ENCODE measurements at places on chromosomes 3 and 15.

DNA sequence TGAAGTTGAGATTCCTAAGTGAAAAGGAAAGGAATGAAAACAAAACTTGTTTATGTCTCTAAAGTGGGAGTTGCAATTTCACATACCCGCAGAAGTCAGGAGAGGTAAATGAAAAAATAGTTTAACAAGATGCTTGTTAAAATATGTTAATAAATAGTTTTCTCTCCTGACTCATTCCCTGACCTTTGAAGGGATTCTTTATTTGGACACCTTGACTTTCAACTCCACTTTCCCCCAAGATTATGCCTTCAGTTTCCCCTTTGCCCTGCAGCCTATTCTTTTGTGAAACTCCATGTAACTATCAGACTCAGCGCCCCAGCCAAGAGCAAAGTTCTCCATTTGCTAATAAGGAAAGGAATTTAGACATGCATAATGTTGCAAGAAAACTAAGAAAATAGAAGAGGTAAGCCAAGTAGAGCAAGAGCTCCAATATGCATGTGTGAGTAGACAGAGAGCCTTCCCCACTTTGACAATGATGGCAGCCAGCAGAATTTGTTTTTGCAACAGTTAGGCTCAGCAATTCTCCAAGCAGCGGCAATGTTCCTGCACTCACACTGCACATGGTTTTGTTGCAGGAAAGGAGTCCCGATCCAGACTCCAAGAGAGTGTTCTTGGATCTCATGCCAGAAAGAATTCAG lies 61.2 kb downstream of the CD200 start:
- DNase-seq: no peak

DNA sequence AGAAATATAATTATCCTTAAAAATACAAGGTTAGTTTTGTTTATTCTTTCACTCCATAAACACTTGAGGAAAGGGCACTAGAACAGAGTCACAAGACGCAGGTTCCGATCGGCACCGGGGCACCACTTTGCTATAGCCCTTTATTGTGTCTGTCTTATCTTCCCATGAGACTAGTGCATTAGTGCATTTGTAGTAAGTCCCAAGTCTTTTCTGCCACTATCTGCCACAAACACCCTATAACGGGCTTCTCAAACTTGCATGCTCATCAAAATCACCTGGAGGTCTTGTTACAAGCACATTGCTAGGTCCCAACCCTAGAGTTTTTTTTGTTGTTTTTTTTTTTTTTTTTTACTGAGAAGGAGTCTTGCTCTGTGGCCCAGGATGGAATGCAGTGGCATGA lies 213.1 kb downstream of the FOXP1 start:
- DNase-seq: no peak

DNA sequence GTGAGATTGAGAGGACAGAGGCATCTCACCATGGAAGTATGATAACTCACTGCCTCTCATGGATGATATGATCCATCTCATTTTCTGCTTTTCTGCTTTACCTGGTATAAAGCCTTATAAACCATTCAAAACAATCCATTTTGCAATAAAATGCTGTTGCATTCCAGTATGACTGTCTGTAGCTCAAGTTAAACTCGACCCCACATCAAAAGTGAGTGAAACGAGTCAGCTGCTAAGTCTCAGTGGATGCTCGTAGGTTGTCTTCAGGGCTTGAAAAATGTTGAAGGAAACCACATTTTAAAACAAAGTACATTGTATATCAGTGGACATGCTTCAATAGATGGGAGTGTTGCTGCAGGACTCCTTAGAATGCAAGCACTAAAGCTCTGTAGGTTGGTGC lies 839.0 kb downstream of the TUSC7 start:
- DNase-seq: no peak

DNA sequence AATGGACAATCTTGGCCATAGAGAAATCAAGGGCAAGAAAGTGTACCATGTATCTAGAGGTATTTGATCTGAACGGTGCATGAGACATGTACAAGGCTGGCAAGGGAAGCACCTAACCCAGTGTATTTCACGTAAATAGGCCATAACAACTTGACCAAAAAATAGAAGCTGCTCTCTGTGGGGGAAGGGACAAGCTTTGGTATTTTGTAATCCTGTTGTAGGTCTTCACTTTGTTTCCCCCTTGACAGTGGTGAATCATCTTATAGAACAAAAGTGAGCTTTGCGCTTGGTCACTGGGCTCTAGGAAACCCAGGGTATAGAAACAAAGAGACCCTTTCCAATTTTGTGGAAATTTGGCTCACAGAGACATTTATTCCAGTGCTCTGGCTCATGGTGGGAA lies 21.0 kb downstream of the LARS2 start:
- no peak for DNase-seq

Measured in femur (tissue), 1 donor.